ENCODE measurements at places on chromosomes 13 and 19. TPM values are rescaled to one million over a fixed set of nuclear protein-coding genes. Genes with fewer than 3 reads are reported as not detected.

The PNPLA6 gene
- 43.4 TPM for polyA plus RNA-seq

The DLEU7 gene
- 1.3 TPM for polyA plus RNA-seq

The ICAM4 gene
- 0.81 TPM for polyA plus RNA-seq

The CCDC122 gene
- 10.7 TPM for polyA plus RNA-seq

Measured in left renal cortex interstitium (tissue), 4 donors.